Pancreas (tissue), 10 donors: ENCODE measurements at places on chromosomes 2 and 18. TPM values are rescaled to one million over a fixed set of nuclear protein-coding genes. Genes with fewer than 3 reads are reported as not detected.

C2orf72 gene
- total RNA-seq = 5.3 TPM

TTN gene
- 7.5 TPM for total RNA-seq

SCG2 gene
- total RNA-seq = 43.3 TPM

NEURL3 gene
- total RNA-seq = 12.0 TPM

- no peak for DNase-seq
Measured at GRCh38 chr18:73979742-73980141, 167.9 kb downstream of the FBXO15 start.

DNA sequence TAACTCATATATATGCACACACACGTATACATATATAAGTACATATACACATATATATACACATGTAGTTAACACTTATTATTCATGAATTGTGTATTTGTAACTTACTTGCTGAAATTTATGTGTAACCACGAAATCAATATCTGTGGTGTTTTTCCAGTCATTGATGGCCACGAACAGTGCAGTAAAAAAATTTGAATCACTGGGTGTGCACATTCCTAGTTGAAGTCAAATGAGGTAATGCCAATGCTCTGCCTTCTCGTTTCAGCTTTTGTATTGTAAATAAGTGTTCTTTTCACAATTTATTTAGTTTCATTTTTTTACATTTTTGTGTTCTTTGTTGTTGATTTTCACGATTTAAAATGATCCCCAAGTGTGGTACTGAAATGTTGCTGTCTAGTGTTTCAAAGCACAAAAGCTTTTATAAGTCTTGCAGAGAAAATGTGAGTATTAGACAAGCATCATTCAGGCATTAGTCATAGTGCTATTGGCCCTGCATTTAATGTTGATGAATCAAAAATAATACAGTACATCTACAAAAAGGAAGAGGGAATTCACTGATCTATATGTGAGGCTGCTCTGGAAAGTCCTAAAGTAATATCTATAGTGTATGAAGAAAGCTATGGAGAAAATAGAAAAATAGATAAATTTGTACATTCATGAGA, 419.0 kb downstream of the DSC3 start:
- no peak for DNase-seq

- no peak for DNase-seq
Measured at GRCh38 chr2:236273126-236273525, 8.9 kb upstream of the ASB18 start.

DNA sequence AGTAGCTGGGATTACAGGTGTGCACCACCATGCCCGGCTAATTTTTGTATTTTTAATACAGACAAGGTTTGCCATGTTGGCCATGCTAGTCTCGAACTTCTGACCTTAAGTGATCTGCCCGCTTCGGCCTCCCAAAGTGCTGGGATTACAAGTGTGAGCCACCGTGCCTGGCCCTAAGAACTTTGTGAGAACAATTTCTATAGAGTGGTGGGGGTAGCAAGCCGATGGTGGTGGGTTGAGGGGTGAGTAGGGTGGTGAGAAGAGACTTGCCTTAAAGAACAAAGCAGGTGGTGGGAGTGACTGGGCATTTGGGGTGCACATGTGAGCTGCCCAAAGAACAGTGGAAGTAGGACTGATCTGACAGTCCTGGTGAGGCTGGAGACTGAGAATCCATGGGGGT, 76.0 kb upstream of the ASB18 start:
- DNase-seq = no peak

GRCh38 chr2:27638037-27638637, 9.3 kb downstream of the GPN1 start:
- no peak for DNase-seq

DNA sequence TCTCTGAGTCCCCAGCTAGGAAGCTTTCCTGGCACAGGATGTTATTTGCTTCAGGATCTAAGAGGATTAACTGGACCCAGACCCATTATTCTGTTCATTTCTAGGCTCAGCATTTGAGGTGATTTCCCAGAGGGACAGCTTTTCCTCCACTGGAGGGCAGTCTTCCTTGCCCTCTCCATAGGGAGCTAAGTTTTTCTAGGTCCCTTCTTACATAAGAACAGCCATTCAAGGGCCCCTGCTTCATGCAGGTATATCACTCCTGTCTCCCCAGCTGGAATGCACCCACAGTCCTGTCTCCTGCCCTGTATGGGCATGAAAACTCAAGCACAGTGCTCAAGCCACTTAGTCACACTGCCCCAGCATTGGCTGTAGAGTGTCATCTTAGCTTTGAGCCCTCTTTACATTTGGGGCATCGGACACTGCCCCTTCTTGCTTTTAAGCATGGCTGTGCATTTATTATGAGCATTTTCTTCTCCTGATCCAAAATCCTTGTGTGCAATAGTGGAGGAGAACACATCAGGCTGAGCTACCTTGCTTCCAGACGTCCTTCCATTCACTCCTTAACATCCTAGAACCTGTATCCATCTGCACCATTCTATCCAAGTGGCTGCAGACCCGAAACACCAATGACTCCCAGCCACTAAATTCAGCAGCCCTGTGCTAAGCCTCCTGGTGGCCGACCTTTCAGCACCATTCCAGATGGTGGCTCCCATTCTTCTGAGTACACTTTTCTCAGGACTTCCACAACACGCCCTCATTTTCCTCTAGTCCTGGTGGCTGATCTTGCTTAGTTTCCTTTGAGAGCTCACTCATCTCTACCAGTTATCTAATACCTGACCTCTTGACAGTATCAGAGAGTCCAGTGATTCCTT, 80.0 kb downstream of the COPS8 start:
- no peak for DNase-seq

DNA sequence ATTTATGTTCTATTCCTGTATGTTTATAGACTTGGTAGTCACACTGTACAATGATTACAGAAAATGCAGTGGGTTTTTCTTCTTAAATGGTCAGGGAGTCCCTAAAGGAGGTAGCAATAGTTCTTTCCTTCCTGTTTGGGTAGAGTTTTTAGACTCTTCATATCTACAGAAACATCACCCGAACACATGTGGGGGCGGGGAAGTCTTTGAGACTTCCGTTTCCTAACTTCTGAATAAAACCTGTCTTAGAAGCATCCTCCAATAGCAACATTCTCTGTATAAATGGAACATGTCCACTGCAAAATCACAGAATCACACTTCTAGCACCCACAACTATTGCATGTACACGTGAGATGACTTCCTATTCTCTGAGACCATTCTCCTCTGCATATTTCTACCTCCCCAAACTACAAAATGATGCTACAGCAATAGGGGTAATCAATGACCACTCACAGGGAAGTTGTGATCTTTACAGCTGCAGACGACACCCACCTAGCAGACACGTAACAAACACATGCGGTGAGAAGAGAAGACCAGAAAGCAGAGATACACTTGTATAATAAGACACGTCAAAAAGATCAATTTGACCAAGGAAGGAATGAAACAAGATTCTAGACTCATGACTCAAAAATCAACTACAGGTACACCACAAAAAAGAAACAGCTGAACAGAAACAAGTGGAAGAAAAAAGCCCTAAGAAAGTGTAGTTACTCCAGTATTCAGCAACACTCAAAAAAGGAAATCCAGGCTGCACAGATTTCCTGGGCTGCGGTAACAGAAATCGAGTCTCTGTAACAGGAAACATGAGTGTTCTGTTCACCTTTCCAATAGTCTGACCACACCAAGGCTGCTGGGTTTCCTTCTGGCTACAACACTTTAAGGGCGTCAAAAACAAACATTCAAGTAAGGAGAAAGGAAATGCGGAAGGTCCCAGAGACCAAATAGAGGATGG, 120.4 kb downstream of the ZNF516 start:
- no peak for DNase-seq

DNA sequence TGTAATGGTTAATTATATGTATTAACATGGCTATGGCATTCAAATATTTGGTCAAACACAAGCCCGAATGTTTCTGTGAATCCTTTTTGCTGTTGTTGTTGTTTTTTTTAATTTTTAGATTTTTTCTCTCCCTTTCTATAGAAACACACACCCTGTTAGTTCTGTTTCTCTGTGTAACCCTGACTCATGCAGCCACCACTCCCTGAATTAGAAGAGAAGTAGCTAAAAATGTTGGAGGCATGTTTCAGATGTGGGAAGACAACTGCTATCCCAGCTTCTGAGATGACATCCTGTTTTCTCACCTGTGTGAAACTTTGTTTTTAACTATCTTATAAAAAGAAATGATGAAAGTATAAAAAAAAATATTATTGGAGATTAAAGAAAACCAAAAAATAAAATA, 219.6 kb upstream of the RGPD4 start:
- DNase-seq = no peak

DNA sequence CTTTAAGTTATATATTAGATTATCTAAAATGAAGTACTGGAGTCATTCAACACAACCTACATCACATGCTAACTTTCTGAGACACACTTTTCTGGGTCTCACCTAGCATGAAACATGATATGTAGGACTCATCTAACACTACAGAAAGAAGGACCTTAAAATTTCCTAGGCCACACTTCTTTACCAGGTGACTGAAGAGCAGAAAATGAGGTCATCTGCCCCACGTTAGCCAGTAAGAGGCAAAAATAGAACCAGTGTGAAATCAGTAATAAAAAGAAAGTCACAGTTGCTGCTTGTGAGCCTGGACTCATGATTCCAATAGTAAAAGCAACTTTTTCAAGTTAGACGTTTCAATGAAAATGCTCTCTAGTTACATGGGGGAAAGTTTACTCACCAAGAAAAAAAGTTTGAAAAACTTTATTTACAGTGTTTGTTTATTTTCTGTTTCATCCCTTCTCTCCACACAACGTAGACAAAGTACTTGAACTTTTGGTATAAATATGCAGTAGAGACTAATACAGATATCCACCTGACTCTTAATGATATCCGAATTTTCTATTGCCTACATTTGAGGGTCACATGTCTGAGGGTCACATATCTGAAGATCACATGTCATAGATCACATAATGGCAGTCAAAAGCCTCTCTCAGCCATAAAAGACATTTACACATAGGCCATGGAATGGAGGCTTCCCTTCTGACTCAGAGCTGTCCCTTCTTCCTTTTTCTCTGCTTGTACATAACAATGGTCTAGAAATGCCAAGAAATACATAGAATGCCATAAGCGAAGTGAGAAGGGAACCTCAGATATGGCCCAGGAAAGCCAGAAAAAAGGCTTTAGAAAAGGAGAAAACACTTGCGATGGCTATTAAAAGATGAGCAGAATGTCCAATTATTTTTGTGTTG, 362.9 kb downstream of the ZEB2 start:
- no peak for DNase-seq

GRCh38 chr2:116716444-116716843, 1098.0 kb upstream of the DDX18 start:
- no peak for DNase-seq

- DNase-seq = no peak
Measured at GRCh38 chr18:13175754-13176210, 42.8 kb upstream of the LDLRAD4 start.

DNA sequence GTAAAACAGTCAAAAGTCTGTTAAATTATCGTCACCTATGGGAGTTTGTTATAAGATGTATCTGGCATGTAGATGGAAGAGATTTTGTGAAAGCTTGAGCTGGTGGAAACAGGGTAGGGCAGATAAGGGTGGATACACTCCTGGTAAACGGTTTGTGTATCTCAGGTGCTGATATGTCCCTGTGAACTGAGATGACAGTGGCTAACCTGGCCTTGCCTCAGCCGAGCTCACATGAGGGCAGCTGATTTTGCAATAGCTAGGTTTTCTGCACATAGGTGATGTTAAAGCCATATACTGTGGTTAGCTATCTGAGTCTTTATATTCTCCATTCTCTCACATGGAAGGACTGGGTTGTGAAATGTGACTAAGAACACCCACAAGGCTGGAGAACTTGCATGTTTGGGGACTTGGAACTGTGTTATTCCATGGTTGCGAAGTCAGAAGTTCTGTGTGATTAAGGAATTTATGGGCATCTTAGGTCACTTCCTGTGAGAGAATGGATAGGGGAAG, 205.1 kb downstream of the TPGS2 start:
- no peak for DNase-seq
